Effector CD8-positive, alpha-beta T cell (primary cell): ENCODE measurements at places on chromosomes 5 and 9.

- no peak for DNase-seq
Observed at GRCh38 chr9:113341712-113342410, 1.8 kb upstream of the WDR31 start.

DNA sequence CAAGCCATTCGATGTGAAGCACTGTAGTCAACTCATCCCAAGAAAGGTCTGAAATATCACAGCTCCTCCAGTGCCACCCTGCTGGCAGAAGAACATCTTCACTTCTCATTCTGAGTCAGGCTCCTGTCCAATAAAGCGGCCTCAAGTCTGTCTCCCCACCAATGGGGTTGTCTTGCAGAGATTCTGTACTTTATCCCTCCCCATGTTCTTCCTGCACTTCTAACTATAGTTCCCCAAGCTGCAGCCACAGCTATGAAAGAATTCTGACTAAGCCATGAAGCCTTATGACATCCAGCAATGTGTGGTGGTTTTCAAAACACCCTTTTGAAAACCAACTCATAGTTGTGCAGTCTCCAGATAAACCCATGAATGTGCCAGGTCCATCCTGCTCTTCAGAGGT, 6.8 kb downstream of the MACROH2A1 start:
- no peak for DNase-seq

DNA sequence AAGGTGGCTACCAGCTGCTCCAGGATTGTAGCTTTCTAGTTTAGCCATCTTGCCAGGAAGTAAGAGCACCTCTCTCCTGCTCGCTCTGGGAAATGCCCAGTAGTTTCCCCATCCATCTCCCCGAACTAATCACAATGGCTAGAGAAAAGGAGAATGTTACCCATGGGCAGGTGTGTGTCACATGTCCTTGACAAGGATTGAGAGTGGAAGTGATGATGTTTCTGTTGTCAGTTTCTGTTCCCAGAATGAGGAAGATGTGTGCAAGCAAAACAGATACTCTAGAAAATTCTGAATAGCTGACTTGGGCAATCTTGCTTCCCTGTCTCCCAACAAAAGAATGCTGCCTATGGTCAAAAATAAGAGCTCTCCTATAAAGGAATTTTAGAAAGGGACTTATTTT, 429.5 kb downstream of the EBF1 start:
- DNase-seq: no peak

DNA sequence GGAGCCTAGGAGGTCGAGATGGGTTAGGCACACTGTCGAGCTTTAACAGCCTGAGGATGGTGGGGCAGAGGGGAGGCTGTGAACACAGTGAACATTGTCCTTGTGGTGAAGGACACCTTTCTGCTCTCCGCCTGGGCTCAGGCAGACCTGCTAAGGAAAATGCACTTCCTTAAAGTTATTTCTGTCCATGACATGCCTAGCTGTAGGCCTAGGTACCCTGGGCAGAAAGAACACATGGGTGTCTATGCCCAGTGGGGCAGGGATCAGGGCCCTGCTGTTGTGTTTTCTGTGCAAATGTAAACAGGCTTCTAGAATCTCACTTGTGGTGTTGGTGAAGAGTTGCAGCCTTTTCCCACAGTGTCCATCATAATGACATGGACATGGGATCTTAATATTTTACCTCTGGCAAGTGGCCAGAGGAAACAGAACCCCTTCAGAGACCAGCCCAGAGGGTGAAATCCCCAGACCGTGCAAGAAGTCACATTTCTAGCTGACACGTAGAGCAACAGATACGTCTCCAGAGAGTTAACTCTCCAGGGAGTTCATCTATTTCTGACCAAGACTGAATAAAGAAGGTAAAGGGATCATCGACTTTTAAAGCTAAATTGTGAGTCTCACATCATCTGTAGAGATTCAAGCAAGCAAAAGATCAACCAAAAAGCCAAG, 79.2 kb downstream of the C9orf152 start:
- DNase-seq: no peak

GRCh38 chr9:16335788-16336580, 534.5 kb downstream of the BNC2 start:
- DNase-seq: no peak

DNA sequence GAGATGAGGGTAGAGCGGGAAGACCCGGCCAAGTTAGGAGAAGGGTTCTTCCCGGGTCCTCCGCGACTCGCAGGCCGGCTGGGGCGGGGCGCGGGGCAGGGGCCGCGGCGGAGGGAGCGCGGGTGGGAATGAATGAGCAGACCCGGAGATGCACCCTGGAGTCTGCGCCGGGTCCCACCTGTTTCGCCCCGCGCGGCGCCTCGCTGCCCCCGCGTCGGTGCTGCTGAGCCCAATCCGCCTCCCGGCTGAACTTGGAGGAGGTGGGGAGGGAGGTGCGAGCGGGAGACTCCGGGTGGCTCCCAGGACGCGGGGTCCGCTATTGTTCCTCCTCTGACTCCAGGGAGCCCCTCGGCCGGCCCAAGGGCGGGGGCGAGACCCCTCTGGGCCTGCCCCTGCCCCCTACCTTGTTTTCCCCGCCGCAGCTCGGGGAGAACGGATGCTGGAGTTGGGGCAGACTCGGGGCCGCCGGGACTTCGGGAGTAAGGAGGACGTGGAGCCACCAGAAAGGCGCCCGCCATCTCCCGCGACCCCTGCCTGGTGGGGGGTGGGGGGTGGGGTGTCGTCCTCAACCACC, 659 bp downstream of the RAI14 start:
- no peak for DNase-seq

DNA sequence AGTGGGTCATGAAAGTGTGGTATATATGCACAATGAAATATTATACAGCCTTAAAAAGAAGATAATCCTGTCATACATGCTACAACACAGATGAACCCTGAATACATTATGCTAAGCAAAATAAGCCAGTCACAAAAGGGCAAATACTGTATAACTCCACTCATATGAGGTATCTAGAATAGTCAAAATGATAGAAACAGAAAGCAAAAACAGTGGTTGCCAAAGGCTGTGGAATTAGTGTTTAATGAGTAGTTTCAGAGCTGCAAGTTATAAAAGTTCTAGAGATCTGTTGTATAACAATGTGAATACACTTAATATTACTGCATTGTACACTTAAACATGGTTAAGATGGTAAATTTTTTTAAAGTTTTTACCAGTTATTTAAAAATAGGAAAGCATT, 135.0 kb downstream of the OXCT1 start:
- DNase-seq: no peak

GRCh38 chr5:132387640-132388117, 18.2 kb downstream of the SLC22A5 start:
- no peak for DNase-seq

DNA sequence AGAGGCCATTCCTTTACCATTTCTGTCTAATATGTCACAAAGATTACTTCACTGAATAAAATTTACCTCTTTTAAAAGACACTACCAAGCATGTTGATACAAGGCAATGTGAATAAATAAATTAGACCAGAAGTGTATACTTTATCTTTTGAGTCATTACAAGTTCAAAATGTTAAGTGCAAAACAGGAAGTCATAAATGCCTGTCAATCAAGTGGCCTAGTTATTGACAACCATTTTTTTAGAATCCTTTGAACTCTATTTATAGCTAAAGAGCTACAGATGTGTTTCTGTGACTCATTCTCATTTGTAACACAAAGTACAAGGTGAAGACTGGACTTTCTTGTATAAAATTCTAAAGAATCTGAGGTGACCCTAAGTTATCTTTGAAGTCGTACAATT, 602.7 kb upstream of the SEMA6A start:
- no peak for DNase-seq

GRCh38 chr5:154627698-154628678, 127.2 kb upstream of the LARP1 start:
- no peak for DNase-seq

DNA sequence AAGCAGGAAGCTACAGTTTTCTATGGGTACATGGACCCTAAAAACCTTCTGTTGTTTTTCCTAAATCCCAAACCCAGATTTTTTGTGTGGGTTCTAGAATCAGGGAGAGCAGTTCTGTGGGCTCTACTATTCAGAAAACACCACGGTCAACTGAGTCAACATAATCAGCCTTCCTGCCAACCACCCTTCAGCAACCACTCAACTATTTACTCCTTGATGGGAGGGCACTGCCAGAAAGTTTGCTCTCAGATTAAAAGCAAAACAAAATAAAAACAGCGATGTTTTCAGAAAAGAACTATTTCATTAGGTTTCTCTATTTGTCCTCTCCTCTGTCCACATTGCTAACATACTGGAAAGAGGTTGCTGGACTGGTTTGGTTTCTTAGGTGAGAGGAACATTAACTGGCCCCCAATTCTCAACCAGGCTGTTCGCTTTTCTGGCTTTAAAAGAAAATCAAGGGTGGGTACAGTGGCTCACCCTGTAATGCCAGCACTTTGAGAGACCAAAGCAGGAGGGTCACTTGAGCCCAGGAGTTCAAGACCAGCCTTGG, 72.3 kb downstream of the GCNT1 start:
- no peak for DNase-seq

DNA sequence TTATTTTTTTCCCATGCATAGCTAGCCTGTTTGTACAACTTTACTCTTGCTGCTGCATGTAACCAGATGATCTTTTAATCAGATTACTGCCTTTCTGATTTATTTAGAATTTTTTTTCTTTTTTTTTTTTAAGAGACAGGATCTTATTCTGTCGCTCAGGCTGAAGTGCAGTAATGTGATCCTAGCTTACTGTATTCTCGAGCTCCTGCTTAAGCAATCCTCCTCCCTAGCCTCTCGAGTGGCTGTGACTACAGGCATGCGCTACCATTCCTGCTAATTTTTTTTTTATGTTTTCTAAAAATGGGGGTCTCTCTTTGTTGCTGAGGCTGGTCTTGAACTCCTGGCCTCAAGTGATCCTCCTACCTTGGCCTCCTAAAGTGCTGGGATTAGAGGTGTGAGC, 9.6 kb downstream of the DCP2 start:
- no peak for DNase-seq

DNA sequence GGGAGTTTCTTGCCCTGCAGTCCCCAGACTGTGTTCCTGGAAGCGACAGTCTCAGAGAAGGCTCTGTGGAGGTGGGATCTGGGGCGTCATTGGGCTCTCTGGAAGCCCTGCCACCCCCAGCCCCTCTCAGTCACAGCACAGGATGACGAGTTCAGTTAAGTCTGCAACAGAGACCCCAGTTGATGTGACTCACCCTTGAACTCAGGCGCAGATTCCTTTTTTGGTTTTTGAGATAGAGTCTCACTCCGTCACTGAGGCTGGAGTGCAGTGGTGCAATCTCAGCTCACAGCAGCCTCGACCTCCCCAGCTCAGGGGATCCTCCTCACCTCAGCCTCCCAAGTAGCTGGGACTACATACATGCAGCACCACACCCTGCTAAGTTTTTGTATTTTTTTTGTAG, 8.3 kb downstream of the HRH2 start:
- DNase-seq: no peak

DNA sequence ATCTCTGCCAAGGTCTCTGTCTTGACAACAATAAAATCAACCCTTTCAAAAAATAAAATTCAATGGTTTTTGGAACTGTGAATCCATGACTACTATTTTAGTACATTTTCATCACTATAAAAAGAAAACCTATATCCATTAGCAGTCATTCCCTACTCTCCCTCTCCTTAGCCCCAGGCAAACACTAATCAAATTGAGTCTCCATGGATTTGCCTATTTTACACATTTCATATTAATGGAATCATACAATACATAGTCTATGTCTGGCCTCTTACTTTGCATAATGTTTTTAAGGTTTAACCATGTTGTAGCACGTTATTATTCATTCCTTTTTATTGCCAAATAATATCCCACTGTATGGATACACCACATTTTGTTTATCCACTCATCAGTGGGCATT, 24.1 kb downstream of the RIGI start:
- DNase-seq: no peak

- no peak for DNase-seq
Observed at GRCh38 chr5:21680641-21681040, 1172.5 kb downstream of the CDH12 start.

- no peak for DNase-seq
Observed at GRCh38 chr9:70525519-70525918, 111.1 kb upstream of the KLF9 start.

GRCh38 chr9:14313951-14314423, at the start of gene NFIB:
NFIB (minus strand) TSS chr9:14314141; CDS start chr9:14313511, 630 bp downstream.
- DNase-seq: no peak

GRCh38 chr9:88586452-88586851, 51.5 kb downstream of the NXNL2 start:
- DNase-seq: no peak
